ENCODE measurements at places on chromosomes 3 and 15.

DNA sequence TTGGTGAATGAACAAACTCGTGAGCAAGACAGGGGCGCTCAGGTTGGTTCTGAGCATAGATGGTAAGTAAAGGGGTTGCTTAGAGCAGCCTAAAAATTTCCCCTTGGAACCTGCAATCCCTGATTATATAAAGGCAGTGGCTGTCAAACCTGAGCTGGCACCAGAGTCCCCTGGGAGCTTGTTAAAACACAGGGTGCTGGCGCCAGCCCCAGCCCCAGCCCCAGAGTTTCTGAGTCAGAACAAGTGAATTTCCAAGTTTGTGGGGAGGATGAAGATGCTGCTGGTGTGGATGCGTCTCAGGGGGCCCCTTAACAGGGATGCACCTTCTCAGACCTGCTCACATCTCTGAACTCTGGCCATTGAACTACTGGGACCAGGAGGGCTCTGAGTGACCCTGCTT is 48.2 kb downstream of the FEM1B start:
- DNase-seq = no peak

GRCh38 chr3:168847291-168847883 is 751.7 kb upstream of the GOLIM4 start:
- DNase-seq = peak; percentile 56

- no peak for DNase-seq
Observed at GRCh38 chr3:85790445-85791030, 831.7 kb downstream of the CADM2 start.

DNA sequence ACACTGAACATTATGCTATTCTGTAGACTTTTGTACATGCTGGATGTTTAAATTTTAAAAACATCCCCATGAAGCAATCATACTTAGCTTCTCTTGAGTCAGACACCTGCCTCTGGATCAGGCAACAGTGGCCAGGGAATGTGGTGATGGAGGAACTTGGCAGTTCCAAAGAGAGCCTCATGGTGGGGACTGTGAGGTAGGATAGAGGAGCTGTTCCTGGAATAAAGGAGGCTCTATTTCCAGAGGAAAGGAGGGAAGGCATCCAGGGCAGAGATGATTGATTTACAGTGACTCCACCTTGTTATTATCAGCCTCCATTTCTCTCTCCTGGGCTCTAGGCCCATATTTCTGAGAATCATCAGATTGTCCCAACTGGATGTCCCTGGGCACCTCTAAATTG is 35.0 kb upstream of the ABHD17C start:
- DNase-seq = no peak

- peak; percentile 47 for DNase-seq
Observed at GRCh38 chr15:49421991-49422390, 1.1 kb upstream of the FGF7 start.

- DNase-seq = no peak
Observed at GRCh38 chr3:105394177-105394576, 27.5 kb downstream of the ALCAM start.

GRCh38 chr15:92205255-92205739 is 188.4 kb upstream of the ST8SIA2 start:
- DNase-seq = no peak

- no peak for DNase-seq
Observed at GRCh38 chr15:78916088-78916487, 28.8 kb downstream of the CTSH start.

GRCh38 chr15:33234020-33234461 is 39.5 kb upstream of the FMN1 start:
- DNase-seq = peak; percentile 6

DNA sequence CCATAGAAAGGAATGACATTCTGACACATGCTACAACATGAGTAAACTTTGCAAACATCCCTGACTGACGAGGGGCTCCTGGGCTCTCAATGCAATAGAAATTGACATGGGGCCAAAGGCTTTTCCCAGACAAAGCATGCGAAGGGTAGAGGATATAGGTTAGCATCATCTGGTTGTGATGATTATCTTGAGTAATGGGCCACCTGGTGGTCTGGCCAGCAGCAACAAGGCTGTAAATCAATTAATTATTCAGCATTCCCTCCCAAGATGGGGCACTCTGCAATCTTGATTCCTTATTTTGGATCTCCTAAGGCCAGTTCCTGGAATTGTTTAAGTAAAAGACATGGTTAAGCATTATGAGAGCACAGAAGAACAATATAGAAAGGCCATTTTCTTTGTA is 99.2 kb downstream of the AGBL1 start:
- DNase-seq = no peak

- DNase-seq = no peak
Observed at GRCh38 chr15:98005659-98006058, 45.2 kb downstream of the ARRDC4 start.

GRCh38 chr3:14423963-14424362 is 21.6 kb downstream of the SLC6A6 start:
- no peak for DNase-seq

- DNase-seq = no peak
Observed at GRCh38 chr3:159761369-159761768, 227.3 kb upstream of the IL12A start.

DNA sequence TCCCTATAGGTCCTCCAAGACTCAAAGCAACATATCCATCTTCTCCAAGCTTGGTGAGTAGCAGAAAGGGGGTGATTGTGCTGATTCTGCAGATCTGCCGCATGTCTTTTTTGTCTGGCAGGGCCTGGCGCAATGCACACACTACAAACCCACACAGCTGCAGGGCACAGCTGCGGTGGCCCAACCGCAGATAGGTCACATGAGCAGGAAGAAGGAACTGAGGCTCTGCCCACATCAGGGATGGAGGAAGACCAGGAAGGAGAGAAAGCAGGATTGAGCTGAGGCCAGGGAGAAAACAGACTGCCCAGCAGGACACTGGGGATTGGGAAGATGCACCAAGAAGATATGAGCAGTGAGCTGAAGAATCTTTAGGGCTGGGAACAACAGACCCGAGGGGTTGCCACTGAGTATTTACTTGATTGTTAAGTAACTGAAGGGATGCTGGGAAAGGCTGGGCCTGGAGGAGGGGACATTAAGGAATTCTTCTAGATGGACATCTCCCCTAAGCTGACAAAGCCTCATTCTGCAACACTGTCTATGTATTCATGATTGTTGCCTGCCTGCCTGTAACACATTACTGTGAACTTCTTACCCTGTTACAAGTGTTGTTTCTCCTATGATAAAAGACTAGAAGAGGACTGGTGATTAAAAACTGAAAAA is 126.7 kb downstream of the MYLK start:
- peak; percentile 22 for DNase-seq

- no peak for DNase-seq
Observed at GRCh38 chr3:139201446-139202225, 142.2 kb upstream of the MRPS22 start.

GRCh38 chr3:195441476-195441991 is 1.3 kb downstream of the ACAP2 start:
- no peak for DNase-seq

DNA sequence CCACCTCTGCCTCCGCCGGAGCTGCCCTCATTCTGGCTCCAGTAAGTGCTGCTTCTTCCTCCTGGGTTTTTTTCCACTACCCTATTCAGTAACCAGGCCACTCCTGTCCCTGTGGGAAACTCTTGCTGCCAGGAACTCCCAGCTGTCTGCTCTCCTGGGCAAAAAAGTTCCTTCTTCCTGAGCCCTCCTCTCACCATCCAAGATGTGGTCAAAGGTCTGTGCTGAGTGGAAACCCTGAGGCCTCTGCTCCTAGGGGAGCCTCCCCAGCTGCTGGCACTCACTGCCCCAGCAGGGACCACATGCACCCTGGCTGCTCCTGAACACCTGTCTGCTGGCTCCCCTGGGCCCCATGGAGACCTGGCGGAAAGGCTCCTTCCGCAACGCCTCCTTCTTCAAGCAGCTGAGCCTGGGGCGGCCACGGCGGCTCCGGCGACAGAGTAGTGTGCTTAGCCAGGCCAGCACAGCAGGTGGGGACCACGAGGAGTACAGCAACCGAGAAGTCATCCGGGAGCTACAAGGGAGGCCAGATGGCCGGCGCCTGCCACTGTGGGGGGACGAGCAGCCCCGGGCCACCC is 454 bp downstream of the C15orf62 start:
- DNase-seq = no peak

- DNase-seq = no peak
Observed at GRCh38 chr15:31163769-31164572, 62.4 kb upstream of the TRPM1 start.

DNA sequence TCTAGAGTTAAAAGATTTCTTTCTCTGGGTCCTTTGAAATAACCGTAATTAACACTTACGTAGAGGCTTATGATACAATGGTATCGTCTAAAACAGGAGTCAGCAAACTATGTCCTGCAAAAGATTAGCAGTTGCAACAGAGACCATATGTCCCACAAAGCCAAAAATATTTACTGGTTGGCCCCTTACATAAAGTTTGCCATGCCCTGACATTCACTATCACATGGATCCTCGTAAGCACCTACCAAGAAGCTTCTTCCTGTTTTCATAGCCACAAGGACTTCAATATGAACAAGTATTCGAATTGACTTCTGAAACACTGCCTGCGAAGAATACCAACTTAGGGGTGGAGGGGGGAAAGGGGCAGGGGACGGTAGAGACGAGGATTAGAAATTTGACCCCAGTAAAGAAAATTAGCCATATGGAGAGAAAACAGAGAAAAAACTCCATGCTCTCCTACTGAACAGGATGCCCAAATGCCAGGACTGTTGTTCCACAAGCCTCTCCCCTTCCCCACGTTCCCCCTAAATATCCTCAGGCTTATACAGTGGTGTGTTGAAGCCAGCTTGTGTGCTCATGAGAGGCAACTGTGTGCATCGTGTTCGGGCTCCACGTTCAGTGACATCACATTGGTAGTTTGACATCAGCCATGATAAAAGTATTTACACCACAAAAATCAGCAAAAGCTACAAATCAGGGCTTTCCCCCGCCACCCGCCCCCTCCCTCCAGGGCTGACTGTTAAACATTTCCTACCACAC is 144.1 kb upstream of the HES1 start:
- DNase-seq = no peak

- no peak for DNase-seq
Observed at GRCh38 chr3:23865595-23866396, 51.0 kb downstream of the NKIRAS1 start.

DNA sequence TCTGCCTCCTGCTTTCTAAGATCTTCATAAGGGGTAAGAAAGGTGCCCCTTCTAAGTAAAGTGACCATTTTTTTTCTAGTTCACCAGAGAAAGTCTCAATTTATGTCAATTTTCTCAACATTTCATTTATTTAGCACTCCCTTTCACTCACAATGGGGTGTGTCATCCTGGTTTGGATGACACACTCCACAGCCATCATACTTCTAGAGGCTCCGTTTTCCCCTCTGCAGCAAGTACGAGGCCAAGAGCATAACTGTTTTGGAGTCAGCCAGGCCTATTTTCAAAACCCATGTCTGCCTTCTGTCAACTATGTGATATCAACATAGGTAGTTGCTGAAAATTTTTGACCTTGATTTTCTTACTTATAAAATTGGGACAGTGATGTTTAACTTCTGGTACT is 703.2 kb downstream of the NLGN1 start:
- DNase-seq = no peak

DNA sequence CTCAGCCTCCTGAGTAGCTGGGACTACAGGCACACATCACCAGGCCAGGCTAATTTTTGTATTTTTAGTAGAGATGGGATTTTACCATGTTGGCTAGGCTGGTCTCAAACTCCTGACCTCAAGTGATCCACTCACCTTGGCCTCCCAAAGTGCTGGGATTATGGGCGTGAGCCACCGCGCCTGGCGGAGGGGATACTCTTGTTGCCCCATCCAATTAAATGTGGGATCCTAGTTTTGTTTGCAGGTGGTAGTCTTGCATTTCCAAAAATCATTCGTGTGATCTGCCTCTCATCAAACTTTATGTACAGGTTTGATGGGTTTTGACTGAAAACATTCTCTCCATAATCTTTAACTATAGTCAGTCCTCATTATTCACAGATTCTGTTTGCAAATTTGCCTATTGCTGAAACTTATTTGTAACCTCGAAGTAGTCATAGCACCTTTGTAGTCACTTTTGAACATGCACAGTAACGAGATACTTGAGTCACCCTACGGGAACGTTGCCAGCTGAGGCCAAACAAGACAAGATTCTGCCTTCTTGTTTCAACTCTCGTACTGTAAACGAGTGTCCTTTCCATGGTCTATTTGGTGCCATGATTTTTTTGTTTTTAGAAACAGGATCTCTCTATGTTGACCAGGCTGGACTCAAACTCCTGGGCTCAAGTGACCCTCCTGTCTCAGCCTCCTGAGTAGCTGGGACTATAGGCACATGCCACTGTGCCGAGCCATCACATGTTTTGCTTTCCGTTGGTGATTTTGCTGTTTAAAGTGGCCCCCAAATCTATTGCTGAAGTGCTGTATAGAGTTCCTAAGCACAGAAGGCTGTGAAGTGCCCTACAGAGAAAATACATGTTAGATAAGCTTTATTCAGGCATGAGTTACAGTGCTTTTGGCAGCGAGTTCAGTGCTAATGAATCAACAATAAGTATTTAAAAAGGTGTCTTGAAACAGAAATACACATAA is 8.1 kb upstream of the MAPK6 start:
- DNase-seq = no peak

DNA sequence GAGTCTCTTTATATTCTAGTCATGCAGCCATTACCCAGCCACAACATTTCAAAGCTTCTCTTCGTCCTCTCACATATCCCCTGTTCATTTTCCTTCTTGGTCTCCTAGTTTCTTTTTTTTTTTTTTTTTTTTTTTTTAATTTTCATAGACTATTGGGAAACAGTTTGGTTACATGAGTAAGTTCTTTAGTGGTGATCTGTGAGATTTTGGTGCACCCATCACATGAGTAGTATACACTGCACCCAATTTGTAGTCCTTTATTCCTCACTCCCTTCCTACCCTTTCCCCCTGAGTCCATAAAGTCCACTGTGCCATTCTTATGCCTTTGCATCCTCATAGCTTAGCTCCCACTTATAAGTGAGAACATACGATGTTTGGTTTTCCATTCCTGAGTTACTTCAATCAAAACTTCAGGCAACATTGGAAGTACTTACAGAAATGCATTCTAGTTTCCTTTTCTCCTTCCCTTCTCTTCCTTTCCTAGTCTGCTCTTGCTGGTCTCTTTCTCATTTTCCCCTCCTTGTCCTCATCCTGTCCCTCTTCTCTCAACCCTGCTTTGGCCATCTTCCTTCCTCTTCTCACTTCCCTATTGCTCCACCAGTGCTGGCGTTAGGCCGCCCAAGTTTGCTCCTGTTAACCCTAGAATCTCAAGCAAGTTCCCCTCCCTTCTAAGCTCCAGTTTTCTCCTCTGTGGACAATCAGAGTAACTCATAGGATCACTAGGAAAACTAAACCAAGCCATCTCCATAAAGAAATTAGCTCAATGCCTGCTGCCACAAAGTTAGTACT is 4.8 kb downstream of the ATP8B4 start:
- no peak for DNase-seq
